Nephron progenitor cell (in vitro differentiated cells): ENCODE measurements at places on chromosomes 13 and 19.

GRCh38 chr19:5031231-5032100, 62.6 kb downstream of the KDM4B start:
- DNase-seq: peak; percentile 95

- no peak for DNase-seq
These were observed 15.6 kb upstream of the EPOR start for GRCh38 chr19:11399667-11400066.

GRCh38 chr19:16463991-16464575, 7.7 kb downstream of the EPS15L1 start:
- no peak for DNase-seq

GRCh38 chr13:55652657-55653056, 1488.1 kb upstream of the PRR20A start:
- DNase-seq: no peak

- DNase-seq: no peak
These were observed 40.4 kb downstream of the MLLT1 start for GRCh38 chr19:6239401-6239844.

DNA sequence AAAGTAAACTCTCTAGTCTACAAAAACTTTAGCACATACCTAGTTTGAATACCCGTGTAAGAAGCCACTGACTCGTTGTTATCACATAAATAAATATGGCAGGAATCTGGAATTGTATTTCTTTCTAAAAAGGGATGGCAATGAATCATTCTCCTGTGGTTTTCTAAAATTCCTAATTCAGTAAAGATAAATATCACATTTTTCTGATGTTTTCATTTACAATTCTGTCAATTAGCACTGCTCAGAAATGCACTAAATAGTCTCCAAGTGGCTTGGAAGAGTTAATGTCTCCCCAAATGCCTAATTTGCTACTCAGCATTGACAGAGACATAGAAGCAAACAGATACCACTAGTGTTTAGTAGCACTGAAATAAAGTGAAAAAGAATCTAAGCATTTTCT, 547.7 kb upstream of the SLITRK1 start:
- DNase-seq: no peak

- no peak for DNase-seq
These were observed 116.9 kb upstream of the EDNRB start for GRCh38 chr13:78035500-78035899.

DNA sequence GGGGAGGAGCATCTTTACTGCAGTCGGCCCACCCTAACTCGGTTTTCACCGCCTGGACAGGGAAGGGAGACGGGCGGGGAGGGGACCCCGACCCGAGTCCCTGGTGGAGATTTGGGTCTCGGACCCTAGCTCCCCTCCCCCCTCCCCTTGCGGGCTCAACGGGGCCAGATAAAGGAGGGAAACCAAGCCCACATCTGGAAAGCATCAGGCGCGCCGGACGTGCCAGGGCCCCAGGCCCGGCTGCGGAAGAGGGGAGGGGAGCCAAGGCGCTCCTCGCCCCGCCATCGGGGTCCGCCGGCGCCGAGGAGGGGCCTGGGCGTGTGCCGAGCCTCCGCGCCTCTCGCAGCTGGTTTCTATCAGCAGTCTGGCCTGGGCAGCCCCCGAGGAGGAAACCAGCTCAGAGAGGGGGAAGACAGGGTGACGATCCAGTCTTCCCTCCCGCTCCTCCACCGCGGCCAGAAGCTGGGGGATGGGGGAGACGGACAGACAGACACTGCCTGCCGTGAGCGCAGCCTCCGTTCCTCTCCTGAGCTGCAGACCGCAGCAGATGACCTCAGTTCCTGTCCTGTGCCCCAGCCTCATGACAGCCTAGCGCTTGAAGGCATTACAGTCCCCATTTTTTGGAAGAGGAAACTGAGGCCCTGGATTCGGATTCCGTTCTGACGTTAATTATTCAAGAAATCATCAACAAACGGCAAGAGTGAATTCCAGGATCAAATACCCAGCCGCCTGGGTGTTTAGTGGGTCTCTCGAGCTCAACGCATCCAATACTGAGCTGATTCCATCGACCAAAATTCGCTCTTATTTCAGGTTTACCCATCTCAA, 3.6 kb upstream of the GNG8 start:
- peak; percentile 71 for DNase-seq

DNA sequence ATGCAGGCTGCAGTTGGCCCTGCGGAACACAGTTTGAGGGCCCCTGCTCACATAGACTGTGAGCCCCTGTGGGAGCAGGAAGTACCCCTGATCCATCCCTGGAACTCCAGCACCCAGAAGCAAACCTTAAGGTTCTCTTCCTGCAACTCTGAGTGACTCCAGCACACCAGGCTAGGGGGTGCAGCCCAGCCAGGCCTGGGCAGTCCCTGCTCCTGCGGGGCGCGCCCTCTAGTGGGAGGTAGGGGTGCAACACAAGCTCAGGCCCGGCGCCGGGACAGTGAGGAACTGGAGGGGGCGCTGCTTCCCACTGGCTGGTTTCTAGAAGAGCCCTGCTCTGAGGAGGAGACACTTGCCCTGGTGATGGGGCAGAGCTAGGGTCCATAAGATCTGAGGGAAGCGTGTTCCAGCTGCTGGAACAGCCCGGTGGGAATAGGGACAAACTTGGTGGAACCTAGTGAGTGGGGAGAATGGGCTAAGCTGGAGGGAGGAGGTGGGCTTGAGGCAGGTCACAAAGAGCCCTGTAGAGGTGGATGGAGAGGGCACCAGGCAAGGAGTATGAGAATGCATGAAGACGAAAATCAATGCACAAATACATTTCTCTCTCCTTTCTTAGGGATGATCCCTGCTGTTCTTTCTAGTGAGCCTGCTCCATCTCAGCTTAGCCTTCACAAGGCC, 5.0 kb downstream of the ZSCAN5A start:
- DNase-seq: peak; percentile 55

- DNase-seq: peak; percentile 78
These were observed 687 bp downstream of the ILF3 start for GRCh38 chr19:10654610-10655456.

DNA sequence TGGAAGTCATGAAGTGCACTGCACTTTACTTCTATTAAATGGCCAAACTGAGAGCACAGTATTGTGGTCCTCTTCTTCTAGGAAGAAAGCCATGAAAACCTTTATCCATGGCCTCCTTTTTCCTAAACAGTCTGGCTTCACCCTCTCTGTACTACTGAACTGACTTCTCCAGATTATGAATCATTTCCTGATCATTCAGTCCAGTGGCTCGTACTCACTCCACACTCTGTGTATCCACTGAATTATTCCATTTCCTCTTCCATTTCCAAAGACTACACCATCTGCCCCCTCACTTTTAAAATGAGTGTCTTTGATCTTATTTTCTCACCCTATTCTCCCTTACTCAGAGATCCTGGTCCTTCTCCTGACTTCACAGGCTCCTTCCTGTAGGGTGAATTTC, 29.7 kb upstream of the FREM2 start:
- DNase-seq: no peak

DNA sequence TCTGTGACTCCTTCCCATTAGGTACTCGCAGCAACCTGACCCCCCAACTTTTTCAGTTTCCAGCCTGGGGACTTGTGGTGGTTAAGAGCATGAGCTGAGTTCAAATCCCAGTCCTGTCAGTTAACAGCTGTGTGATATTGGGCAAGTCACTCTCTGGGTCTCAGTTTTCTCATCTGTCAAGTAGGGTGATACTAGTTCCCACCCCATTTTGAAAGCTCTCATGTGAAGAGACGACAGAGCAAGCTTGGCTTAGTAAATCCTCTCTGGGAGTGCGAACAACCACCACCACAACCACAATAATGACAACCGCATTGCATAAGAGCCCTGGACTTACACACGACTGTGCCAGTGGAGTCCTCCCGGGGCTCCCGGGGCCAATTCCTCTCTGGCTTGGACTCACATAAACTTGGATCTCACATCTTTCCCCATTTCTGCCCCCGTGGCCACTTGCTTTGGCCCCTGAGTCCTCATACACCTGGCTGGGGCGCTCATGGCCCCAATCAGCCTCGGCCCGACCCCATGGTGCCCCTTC, 454 bp downstream of the BLVRB start:
- no peak for DNase-seq

DNA sequence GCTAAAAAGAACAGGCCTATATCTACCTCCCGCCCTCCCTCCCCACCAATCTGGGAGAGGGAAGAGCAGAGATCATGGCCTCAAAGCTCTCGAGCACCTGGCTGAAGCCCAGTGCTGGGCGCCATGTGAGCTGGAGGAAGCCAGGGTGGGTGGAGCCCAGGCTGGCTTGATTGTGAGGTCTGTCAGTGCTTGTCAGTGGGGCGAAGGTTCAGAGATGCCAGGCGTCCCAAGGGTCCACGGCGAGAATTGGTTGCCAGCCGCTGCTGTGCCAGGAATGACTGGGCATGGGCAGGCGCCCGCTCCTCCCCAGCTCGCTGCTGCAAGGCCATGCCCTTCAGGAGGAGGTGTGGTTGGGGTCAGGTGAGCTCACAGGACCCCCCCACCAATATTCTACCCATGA, 11.5 kb downstream of the BEST2 start:
- no peak for DNase-seq

DNA sequence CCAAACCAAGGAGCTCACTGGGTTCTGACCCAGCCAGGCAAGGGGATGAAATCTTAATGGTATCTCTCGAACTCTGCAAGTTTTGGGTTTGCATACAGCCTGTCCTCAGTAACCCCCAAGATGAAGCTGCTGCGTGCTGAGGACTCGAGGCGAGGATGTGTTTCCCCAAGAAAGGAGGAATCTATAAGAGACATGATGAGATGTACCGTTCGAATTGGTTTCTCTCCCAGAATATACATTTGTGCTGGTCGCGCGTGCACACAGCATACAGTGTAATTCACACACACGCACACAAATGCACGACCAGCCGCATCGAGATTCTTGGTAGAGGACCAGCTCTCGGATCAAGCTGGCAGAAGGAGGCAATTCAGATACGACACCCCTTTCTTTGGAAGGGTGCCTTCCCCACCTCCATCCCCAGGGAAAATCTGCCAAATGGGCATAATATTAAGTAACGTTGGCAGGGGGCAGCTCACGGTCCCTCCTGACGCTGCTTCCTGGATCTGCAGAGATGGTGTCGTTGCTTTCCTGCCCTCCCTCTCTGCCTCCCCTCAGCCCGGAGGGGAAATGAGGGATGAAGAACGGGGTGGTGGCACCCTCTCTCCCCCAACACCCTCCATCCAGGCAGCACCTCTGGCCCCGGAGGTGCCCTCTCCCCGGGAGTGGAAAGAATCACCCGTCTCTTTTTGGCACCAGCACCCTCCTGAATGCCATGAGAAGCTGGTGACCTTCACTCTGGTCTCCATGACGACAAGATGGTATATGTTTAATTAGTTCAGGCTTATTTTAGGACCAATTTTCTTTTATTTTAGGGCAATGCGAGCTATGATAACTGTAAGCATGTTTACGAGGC, 310.2 kb downstream of the ZNF536 start:
- no peak for DNase-seq

DNA sequence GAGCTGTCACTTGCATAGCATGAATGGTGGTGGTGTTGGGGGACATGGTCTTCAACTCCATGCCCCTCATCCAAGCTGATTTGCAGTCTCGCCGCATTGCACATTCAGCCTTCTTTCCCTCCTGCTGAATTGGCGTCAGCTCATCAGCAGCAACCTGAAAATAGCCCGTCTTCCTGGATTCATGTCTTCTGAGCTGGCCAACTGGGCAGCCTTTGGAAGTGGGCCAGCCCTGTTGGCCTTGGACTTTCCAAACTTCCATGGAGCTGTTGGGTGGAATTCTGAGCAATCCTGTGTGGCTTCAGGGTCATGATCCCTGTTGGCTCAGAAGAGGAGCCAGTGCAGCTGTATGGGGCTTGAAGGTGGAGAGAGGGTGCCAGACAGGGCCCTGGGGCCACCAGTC, 68.8 kb downstream of the ZNF536 start:
- no peak for DNase-seq

DNA sequence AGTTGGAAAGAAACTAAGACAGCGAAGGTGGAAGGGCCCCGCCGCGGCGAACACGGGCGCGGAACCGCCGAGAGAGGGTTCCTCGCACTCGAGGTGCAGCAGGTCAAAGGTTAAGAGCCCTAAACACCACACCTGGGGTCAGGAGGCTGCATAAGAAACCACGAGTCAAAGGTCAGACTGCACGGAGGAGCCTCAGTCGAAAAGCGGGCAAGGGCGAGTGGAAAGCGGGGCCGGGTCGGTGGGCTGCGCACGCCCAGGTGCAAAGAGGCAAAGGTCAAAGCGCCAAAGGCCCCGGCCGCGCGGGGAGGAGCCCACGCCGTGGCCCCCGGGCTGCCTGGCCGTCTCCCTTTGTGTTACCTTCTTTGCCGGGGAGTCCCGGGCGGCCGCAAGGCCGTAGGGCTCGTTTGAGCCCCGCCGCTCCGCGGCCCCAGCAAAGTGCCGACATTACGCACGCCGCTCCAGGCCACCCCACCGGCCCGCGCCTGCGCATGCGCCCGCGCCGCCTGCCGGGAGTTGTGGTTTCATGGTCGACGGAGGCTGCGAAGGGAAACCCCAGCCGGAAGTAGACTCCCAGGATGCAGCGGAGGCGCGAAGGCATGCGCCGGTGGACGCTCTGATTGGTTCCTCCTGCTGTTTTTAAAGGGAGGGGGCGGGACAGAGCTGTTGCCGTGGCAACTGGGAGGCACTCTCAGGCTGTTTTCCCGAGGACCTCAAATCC, at the start of gene POLRMT:
Gene POLRMT (minus strand): TSS at position 470 of the 718 bp plus-strand sequence. CDS start 25 bp downstream, at position 445.
- peak; percentile 96 for DNase-seq

- DNase-seq: no peak
These were observed 38.3 kb downstream of the PEX11G start for GRCh38 chr19:7450243-7451223.

DNA sequence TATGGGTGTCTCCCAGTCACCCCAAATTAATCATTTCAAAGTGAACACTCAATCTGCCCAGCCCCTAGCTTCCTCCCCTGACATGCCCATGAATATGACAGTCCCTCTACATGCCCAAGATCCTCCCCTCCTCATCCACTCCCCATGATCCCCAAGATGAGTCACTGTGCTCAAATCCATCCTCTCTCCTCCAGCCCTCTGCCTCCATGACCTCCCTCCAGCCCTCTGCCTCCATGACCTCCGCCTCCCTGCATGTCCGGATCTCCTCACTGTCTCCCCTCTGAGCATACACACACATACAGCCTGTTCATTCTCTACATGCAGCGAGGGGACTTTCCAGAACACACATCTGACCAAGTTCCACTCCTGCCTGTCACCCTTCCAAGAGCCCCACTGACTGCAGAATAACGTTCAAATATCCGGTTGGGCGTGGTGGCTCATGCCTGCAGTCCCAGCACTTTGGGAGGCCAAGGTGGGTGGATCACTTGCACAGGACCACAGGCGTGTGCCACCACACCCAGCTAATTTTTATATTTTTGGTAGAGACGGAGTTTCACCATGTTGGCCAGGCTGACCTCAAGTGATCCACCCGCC, 18.4 kb upstream of the FEM1A start:
- DNase-seq: no peak

- DNase-seq: no peak
These were observed 160.1 kb upstream of the SOX1 start for GRCh38 chr13:111906816-111907215.

DNA sequence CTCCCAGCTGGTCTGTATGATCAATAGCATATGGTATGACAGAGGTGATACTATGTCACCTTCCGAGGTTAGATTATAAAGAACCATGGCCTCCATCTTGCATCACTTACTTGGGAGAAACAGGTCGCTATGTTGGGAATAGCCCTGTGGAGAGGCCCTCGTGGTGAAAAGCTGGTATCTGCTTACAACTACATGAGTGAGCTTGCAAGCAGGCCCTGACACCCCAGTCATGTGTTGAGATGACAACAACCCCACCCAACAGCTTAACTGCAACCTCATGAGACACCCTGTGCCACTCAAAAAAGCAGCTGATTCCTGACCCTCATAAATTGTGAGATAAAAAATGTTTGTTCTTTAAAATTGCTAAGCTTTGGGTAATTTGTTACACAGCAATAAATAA, 18.8 kb downstream of the MTRF1 start:
- DNase-seq: no peak

- no peak for DNase-seq
These were observed 7.2 kb downstream of the GJB2 start for GRCh38 chr13:20185366-20186056.

- DNase-seq: no peak
These were observed 48.7 kb upstream of the GPR183 start for GRCh38 chr13:99356012-99356261.
